ENCODE measurements at places on chromosomes 13 and 19.

DNA sequence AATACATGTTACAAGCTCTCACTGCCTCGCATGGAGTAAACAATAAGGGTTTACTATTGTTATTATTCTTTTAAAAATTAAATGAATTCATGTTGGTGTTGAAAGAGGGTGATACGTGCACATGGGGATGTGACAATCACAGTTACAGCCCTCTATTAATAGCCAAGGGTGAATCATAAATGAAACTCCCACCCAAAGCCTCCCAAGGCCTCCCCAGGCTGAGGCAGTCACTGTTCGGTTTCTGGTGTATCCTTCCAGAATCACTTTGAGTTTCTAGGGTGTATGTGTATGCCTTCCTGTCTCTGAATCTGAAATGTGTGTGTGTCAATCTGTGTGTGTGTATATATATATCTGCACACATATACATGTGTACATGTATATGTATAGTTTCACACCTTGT, 73.4 kb downstream of the AKAP11 start:
- no peak for DNase-seq

GRCh38 chr13:110268061-110268460, 38.9 kb downstream of the COL4A1 start:
- DNase-seq = no peak

- no peak for DNase-seq
Measured at GRCh38 chr13:111947876-111948275, 119.1 kb upstream of the SOX1 start.

- no peak for DNase-seq
Measured at GRCh38 chr19:9296336-9296735, 13.3 kb downstream of the ZNF699 start.

DNA sequence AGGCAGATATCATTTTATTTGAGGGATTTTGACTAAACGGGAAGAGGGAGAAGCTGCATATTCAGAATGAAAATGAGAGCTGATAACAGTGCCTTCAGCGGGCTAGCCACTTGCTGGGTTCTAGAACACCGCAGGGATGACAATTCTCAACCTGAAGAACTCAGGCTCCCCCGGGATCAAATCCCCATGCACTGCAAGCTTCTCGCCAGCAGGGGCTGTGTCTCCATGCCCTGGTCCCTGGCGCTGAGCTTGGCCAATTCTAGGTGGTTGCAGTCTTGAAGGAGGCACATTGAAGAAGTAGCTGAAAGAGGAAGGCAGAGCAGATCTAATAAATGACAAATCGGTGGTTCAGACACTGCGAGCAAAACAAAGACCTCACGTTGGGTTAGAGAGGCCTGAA, 128.7 kb downstream of the UQCRFS1 start:
- DNase-seq = no peak

- DNase-seq = no peak
Measured at GRCh38 chr19:2266183-2266993, 10.2 kb upstream of the JSRP1 start.

- DNase-seq = no peak
Measured at GRCh38 chr19:7540761-7541474, 5.4 kb downstream of the PNPLA6 start.

DNA sequence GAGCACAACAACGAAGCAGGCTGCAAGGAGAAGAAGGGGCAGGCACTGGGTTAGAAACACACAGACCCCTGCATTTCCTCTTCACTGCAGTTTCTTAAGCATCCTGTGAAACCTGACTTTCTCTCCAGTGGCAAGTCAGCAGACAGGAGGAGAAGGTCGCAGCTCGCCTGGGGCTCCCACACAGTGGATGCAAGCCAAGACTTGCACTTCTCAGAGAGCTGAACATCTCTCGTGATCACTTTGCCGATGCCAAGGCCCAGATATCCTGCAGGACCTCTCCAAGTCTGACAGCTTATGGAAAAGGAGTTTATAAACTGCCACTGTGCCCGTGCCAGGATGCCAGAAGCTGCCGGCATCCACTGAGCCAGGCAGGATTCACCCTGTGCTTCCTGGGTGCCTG, 18.4 kb downstream of the TMEM272 start:
- no peak for DNase-seq

DNA sequence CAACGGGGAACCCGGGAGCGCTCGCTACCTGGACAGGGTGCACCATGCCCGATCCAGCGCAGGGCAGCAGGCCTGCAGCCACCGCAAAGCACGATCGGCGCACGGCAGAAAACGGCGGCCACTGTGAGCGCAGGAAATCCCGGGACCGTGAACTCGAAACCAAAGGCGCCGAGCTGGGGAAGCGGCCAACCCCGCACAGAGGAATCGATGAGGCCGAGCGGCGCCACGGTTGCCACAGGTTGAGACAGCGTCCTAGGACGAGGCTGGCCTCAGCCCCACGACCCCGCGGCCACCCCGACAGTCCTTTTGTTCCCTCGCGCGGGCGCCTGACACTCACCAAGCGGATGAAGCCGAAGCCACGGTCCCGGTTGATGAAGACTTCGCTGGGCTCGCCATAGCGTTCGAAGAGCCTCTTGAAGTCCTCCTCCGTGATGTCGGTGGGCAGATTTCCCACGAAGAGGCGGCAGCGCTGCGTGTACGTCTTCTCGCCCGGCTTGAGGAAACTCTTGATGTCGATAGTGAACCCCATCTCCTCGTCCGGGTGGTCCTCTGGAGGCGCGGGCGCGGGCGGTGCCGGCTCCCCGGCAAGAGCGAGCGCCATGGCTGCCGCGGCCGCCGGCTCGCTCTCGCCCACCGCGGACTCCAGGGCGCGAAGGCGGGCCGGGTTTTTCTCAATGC, 557 bp downstream of the PSPC1 start:
- DNase-seq = peak; percentile 41

DNA sequence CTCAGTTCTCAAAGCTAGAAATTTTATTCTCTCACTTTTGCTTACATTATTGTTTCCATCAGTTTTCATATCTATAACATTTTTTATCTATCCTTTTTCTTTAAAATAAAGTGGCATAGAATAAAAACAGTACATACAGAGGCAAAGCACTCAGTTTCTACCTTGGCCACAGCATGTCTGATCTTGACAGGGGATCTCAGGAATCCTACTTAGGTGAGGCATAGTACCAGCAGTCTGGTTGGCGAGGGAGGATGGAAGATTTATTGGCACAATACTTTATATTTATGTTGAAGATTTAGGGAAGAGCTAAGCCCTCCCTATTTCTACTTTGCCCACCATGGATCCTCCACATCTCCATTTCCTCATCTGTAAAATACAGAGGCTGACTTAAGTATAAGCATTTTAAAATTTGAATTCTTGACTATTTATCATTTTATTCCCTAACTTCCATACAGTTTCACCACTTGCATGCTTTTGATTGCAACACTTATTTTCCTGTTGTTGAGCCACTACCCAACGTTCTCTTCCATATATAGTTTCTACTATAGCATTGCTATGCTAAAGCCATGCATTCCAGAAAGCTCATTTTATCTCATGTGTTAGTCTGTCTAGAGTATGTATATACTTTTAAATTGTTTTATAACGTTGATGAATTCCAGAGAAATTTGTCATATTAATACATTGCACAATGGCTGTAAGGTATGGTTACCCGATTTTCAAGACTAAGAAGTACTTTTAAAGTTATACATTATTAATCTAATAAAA, 506.7 kb downstream of the KCTD12 start:
- DNase-seq = no peak

- peak; percentile 50 for DNase-seq
Measured at GRCh38 chr13:30577401-30577852, 40.3 kb upstream of the USPL1 start.

GRCh38 chr13:31133621-31134020, 28.1 kb downstream of the HSPH1 start:
- no peak for DNase-seq

GRCh38 chr19:19480688-19481087, 34.7 kb downstream of the TSSK6 start:
- DNase-seq = no peak

DNA sequence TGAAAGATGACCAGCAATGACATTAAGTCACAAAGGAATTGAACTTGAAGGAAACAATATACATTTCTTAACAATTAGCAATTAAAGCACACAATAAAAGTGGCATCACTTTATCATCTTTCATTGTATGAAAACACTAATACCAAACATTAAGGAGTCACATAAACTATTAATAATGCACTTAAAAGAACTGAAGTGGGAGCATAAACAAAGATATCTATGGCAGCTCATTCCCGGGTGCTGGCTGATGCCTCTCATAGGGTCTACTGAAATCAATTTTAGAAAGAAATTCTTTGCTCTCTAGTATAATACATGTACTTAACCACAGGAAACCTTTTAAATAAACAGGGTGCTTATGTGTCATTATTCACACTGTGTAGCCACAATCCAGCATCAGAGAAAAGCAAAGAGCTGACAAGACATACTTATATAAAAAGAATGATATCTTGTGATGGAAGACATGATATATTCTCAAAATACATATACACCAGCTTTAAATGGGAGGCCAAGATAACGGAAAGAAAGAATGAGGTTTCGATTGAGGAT, 1207.8 kb downstream of the EFNB2 start:
- DNase-seq = no peak

DNA sequence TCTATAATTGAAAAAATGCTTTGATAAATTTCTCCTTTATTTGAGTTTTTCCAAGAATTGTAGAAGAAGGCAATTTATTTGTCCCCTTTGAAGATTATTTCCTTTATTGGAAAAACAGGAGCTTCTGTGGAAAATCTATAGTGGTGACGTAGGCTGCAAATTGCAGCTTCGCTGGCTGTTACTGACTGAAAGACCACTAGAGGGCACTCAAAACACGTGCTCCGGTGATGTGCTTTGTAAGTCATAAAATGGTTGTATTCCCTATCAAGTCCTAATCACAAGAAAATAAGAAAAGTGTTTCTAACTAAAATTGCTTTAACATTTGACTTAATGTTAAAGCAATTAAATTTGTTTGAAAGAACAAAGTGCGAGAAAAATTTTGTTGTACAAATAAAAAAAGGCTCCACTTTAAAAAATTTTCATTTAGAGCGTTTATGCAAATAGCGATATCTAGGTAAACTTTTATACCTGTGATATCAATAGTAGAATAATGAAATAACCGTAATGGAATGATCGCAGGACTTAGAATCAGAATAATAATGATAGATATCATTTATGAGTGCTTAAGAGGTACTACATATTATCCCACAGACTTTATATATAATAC, 638.2 kb upstream of the SPRY2 start:
- no peak for DNase-seq

DNA sequence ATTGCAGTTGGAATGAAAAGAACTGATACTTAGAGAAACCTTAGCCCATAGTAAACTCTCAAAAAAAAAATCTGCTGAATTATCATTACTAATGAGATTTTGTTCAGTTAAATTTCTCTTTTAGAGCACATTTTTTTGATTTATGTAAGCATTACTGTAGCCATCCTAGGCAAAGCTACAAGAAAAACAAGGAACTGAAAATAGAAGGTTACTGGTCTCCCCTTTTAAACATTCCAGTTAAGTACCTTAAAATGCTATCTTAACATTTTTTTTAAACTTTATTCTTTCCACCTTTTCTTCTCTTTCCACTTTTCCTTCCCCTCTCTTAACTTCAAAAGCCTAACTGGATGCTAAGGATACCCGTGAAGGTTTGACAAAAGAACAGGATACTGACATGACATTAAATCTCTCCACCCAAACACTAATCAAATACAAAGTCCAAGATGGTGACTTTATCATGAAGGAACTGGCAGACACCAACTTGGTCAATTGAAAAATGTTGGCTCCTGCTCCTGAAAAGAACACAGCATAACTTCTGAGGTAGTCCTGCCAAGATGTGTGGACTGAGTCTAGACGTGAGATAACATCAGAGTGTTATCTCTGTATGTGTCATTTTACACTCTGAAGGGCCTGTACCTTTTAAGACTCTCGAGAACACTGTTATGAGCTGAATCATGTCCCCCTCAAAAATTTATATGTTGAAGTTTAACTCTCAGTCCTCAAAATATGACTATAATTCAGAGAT, 29.5 kb upstream of the SACS start:
- no peak for DNase-seq

- no peak for DNase-seq
Measured at GRCh38 chr13:29421118-29421517, 174.4 kb downstream of the SLC7A1 start.

DNA sequence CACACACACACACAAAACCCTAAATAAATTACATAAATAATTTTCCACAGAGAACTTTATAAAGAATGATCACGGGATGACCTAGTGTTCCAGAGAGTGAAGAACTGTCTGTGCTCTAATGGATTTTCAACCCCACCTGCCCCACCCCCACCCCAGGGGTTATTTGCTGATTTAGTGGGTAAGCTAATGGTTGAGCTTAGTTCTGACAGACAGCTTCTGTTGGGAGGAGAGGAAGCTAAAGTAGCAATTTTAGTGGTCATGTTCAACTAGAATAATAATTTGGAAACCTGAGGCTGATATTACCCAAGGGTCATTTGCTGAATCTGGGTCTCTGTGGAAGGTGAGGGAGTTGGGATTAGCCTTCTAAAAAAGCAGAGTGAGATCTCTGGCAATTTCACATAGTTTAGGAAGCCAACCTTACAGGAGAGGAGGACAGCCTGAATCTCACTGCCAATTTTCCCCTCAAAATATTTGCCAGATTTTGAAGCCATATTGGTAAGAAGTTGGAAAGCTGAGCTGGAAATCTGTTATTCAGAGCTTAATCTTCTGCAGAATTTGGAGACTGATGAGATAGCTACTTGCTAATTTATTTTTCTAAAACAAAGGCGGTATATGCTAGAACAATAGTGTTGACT, 68.7 kb downstream of the POSTN start:
- no peak for DNase-seq

DNA sequence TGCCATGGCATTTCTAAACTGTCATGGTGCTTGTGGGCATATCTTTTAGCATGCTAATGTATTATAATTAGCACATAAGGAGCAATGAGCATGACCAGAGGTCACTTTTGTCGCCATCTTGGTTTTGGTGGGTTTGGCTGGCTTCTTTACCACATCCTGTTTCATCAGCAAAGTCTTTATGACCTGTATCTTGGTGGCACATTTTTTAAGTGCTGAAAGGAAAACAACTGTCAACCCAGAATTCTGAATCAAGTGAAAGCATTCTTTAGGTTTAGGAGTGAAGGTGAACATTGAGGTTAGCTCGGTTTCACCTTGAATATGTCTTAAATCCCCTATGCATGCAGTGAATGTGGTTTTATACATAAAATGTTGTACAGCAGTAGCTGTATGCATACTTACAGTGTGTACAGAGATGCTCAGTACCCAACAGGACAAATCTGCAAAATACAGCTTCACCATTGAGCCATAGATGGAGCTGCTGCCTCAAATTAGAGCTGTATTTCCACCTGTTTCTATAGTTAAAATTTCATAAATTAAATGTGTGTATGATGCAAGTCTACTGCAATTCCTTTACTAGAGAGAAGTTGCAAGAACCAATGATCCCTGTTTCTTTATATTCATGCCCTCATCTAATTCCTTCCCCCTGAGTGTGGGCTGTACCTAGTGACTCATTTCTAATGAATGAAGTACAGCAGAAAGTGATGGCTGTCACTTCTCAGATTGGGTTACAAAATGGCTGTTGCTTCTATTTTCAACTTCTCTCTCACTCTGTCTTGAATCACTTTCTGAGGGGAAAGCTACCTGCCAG, 25.2 kb upstream of the IGSF23 start:
- no peak for DNase-seq

- no peak for DNase-seq
Measured at GRCh38 chr19:2288818-2289713, 7.1 kb upstream of the PEAK3 start.

Data from effector memory CD4-positive, alpha-beta T cell (primary cell).